ENCODE measurements at places on chromosomes 5 and 9. TPM values are rescaled to one million over a fixed set of nuclear protein-coding genes. Genes with fewer than 3 reads are reported as not detected.

Gene CARTPT
- not detected for total RNA-seq

Gene C6
- total RNA-seq, result not detected

Gene SV2C
- total RNA-seq, result not detected

Gene NUTM2G
- not detected for total RNA-seq

Gene EPB41L4A
- total RNA-seq, result 10.6 TPM

Gene PTGDS
- not detected for total RNA-seq

Gene KIF20A
- total RNA-seq, result 78.7 TPM

Gene TLR4
- total RNA-seq, result 147 TPM

Gene OTULINL
- 0.05 TPM for total RNA-seq

Measured in mammary microvascular endothelial cell (primary cell).